ENCODE measurements at places on chromosomes 5 and 9.

DNA sequence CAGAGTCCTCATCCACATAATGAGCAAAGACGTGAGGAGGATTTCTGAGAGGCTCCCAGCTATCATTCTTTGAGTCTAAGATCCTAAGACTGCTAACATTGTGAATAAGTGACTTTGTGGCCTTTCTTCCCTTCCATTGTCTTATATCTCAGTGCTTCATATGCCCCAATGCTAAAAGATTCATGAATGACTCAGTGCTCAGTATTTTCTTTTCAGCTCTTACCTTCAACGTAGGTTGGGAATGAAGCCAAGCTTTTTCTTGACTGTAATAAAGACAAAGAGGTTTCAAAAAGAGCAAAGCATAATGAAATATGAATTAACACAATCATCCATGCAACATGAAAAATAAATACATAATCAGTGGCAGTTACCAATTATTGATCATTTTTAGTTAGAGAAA is 146.4 kb downstream of the ENTREP1 start:
- DNase-seq, result no peak

DNA sequence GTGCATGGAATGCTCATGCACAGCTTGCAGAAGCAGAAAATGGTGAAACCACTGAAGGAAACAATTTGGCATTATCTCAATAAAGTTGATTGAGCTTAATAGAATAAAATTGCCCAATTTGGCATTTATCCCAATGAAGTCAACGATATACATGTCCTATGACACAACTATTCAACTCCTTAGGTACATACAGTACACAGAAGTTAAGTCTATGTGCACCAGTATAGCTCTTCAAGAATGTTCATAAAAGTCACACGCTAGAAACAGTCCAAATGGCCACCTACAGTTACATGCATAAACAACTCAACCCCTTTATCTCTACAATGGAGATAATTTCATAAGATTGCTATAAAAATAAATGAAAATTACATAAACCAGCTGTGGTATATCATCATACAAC is 184.5 kb downstream of the DENND1A start:
- DNase-seq, result no peak

- DNase-seq, result no peak
Observed at GRCh38 chr9:79651251-79651795, 79.6 kb downstream of the TLE4 start.

GRCh38 chr5:55597014-55597981 is 62.5 kb upstream of the PLPP1 start:
- peak; percentile 91 for DNase-seq

GRCh38 chr5:93277051-93277450 is 304.0 kb downstream of the NR2F1-AS1 start:
- DNase-seq, result no peak

DNA sequence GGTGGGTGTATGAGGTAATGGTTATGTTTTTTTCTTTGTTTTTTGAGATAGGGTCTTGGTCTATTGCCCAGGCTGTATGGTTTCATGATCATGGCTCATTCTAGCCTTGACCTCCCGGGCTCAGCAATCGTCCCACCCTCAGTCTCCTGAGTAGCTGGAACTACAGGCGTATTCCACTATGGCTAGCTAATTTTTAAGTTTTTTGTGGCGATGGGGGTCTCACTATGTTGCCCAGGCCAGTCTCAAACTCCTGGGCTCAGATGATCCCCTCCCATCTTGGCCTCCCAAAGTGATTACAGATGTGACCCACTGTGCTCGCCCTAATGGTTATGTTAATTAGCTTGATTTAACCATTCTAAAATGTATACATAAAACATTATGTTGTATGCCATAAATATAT is 5.6 kb downstream of the CNTLN start:
- DNase-seq, result no peak

- DNase-seq, result no peak
Observed at GRCh38 chr9:97411440-97411788, 482 bp upstream of the TDRD7 start.

DNA sequence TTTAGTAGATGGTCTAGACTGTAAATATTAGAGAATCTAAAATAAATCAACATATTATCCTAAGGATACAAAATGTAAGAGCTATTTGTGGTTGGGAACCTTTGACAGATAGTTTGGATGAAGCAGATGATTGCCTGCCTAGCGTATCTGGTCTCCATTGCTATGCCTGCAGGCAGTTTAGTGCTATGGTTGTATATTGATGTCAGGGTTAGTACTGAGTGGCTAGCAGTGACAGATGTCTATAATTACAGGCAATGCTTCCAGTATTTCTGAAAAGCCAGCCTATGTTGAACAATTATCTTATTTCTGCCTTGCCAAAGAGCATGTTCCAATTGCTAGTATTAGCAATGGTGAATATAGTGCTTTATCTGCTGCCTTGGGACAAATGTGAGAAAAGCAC is 151.3 kb upstream of the TLX3 start:
- no peak for DNase-seq

DNA sequence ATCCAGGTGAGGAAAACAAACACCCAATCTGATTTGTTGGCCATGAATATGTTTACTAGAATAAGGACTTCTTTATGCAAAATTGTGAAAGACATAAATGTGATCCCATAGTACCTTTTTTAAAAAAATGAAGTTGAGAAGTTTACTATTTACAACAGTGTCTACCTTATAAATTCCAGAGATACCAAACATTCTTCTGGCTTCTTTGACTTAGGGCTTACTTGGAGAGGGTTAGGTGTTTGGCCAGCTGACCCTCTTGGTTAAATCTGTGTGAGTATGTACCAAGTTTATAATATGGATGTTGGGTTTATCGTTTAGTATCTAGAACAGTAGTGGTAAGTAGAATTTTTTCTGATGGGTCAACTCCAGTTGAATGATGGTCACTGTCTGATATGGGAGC is 212.3 kb downstream of the DOCK8 start:
- DNase-seq, result no peak

GRCh38 chr5:92886751-92887150 is 694.3 kb downstream of the NR2F1-AS1 start:
- no peak for DNase-seq

DNA sequence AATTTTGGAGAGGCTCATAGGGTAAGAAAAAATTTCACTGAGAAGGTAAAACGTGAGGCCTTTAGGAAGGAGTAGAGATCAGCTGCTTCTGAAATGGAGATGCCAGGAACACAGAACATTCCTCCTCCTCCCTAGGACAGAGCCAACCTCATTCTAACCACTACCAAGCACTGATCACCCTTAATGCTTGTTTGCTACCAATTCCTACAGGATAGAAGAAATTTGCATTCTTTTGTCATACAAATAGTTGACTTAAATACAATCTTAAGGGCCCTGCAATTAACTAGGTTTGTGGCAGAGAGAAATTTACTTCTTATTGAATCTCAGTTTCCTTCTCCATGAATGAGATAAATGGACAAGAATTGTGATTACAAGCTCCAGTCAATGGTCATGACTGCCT is 780.2 kb upstream of the WWC1 start:
- DNase-seq, result no peak

DNA sequence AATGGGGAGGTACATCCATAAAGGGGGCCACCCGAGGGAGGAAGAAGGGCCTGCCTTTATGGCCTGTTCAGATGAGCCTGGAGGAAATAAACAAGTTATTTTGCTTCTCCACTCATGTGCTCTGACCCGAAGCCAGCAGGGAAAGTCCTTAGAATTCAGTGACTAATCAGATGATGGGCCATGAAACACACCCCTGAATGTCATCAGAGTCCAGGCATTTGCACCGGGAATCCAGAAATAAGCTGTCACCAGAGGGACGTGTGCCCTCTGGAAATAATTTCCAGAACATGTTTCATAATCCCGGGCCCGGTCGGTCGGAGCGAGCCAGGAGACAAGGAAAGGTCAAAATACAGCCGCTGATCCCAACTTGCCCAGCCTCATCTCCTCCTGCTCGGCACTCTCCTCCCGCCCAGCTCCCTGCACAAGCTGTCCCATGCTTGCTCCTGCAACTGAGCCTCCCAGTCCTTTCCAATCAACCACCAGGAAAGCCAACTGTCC is 73.6 kb upstream of the ZNF622 start:
- DNase-seq, result no peak

- no peak for DNase-seq
Observed at GRCh38 chr5:143674469-143674786, 137.5 kb upstream of the HMHB1 start.

- DNase-seq, result no peak
Observed at GRCh38 chr5:108148715-108149139, 233.2 kb downstream of the FBXL17 start.

- DNase-seq, result no peak
Observed at GRCh38 chr9:77927265-77927664, 104.3 kb downstream of the GNAQ start.

DNA sequence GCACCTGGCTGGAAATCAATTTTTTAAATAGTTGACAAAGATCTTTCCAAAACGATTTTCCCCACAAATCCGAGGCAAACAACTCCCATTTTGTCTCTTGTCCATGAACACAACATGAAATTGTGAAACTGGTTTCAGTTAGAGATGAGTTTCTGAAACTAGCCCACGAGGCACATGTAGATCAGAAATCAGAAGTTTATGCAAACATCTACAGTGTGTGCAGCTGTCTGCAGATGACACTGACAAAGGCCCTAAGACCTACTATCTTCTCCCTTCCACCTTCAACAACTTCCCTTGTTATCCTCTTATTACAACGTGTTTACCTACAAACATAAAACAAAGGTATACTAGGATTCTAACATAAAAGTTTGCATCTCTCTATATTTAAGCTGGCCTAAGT is 183.3 kb downstream of the DIRAS2 start:
- no peak for DNase-seq

DNA sequence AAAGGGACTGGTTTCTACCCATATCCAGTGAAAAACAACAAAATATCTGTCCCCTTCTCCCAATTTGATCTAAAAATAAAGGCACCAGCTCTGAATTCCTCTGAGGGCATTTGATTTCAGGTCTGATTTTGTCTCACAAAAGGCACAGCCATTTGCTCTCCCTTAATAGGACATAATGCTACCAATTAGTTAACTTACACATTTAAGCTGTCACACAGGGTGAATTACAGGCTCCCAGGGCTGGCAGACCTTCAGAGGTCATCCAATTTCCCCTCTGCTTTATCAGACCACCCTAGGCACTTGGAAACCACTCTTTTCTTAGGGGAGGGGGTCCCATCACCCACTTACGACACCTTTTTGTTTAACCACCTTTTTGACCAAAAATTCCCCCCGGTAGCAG is 319.9 kb downstream of the SPOCK1 start:
- no peak for DNase-seq

GRCh38 chr9:19967216-19967887 is 178.5 kb upstream of the SLC24A2 start:
- DNase-seq, result no peak

DNA sequence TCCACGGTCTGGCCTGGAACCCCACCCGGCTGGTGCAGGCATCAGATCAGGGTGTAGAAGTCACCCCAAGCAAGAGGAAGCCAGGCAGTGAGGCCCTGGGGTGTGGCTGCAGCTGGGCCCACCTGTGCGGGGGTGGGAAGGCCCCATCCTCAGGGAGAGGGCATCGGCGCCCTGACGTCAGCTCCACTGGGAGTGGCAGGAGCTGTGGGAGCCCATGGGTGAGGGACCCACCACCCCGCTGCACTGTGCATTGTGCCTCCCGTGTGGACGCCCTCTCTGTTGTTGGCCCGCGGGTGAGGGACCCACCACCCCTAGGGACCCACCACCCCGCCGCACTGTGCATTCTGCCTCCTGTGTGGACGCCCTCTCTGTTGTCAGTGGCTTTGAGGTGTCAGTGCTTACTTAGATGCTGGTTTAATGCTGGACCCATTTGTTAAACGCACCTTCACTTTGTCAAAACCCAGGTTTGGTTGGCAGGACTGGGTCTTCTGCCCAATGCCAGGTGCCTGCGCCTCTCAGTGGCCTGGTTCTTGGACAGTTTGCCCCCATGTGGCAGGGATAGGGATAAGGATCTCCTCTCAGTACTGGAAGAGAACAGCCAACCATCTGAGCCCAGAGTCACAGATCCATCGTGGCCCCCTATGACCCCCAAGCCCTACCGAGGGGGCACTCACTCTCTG is 6.9 kb upstream of the EXOC3 start:
- no peak for DNase-seq

- no peak for DNase-seq
Observed at GRCh38 chr5:80569961-80570786, at the start of gene ANKRD34B. Gene ANKRD34B (minus strand): TSS chr5:80570280. CDS start chr5:80560019, 10,261 bp downstream.

GRCh38 chr5:54212331-54212730 is 98.0 kb downstream of the ARL15 start:
- no peak for DNase-seq

GRCh38 chr5:99605904-99606303 is 677.1 kb upstream of the CHD1 start:
- DNase-seq, result no peak

- no peak for DNase-seq
Observed at GRCh38 chr5:62948301-62948700, 369.7 kb downstream of the LRRC70 start.

- DNase-seq, result no peak
Observed at GRCh38 chr5:94125107-94125506, 383.7 kb upstream of the POU5F2 start.

GRCh38 chr5:133878236-133878555 is 90.2 kb downstream of the C5orf15 start:
- DNase-seq, result no peak

DNA sequence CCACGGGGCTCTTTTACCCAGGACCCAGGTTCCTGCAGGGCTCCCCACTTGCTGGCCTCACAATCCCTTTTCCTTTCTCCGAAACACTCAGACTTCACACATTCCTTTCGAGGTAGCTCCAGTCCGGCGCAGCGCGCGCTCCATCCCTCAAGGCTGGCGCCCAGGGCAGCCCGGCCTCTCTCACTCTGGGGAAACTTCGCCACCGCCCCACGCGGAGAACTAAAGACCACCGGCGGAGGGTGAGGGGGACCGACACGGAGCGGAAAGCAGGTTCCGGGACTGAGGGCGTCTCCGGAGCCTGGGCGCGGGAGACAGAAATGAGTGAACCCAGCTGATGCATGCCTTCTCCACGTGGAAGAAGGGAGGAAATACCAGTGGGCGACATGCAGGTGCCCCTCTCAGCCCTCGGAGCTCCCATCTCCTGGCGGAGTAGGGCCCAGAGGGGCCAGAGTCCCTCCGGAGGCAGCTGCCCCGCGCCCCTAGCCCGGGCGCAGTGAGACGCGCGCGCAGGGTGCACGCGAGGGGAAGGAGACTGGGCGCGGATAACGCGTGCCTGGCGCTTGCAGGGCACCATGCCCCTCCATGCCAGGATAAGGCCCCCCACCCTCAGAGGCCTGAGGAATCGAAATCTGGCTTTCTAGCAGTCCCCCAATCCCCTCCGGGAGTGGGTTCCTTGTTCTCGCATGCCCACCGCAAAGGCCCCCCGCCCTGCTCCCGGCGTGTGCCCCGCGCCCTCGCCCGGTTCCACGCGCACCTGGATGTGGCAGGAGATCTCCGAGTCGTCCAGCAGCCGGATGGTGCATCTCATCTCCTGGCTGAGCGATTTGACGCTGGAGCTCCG is 650 bp downstream of the FRMD3 start:
- DNase-seq, result no peak

- no peak for DNase-seq
Observed at GRCh38 chr5:31273631-31274378, 80.3 kb downstream of the CDH6 start.

GRCh38 chr5:99995407-99995806 is 539.8 kb upstream of the FAM174A start:
- DNase-seq, result no peak

GRCh38 chr9:98094316-98094715 is 24.7 kb downstream of the TRIM14 start:
- DNase-seq, result no peak

- DNase-seq, result no peak
Observed at GRCh38 chr5:149274939-149275338, 3.3 kb downstream of the AFAP1L1 start.
